Stimulated activated CD4-positive, alpha-beta T cell treated with anti-CD3 and anti-CD28 coated beads, Interleukin-12 subunit alpha, Interleukin-12 subunit beta, amount 100 ng/mL, for 24 hours (primary cell): ENCODE measurements at places on chromosomes 6 and 20.

GRCh38 chr6:82645536-82646230, 282.1 kb downstream of the TPBG start:
- DNase-seq: no peak

GRCh38 chr20:50186987-50187402, 3.6 kb upstream of the CEBPB start:
- DNase-seq: no peak

DNA sequence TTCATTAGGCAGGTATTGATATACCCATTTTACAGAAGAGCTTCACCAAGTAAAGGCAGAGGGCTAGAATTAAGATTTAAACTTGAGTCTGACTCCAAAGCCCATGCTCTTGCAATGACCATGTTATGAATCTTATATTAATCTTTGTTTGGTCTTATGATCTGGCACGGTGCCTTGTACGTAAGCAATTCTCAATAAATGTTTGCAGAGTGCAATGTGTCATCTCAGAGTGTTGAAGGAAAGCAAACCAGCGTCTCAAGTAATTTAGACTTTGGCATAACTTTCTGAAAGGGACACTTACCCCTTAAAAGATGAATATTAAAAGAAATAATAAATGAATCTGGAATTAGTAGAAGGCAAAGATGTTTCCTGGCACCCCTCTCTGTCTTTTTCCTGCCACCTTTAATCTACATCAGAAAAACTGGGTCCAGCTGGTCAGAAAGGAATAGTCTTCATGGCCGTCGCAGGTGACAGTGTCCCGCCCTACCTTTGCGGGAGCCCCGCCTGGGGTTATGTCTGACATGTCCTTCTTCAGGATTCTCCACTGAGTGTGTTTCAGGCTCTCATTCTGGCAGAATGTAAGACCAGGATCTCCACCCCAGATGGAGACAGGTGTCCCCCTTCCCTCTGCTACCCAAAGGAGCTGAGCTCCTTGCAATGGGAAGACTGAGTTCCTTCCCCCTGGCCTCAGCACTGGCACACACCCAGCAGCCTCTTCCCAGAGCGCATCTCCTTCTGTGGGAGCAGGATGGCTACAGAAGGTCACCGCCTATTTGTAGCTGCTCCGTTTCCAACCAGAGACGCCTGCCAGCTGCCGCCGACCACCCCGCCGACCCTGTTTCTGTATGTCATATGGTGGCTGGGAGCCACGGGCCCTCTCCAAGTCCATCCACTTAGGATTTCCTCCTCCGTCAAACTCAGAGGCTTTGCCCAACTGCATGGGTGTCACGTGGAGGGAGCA, 266.3 kb upstream of the ECI2 start:
- no peak for DNase-seq

- no peak for DNase-seq
Observed at GRCh38 chr20:52972965-52973819, 1.0 kb downstream of the TSHZ2 start.

- no peak for DNase-seq
Observed at GRCh38 chr6:36873612-36874442, 776 bp downstream of the PPIL1 start.

- DNase-seq: no peak
Observed at GRCh38 chr6:117501722-117502121, 19.2 kb downstream of the DCBLD1 start.

- DNase-seq: no peak
Observed at GRCh38 chr20:57372581-57373350, 18.4 kb upstream of the RBM38 start.

DNA sequence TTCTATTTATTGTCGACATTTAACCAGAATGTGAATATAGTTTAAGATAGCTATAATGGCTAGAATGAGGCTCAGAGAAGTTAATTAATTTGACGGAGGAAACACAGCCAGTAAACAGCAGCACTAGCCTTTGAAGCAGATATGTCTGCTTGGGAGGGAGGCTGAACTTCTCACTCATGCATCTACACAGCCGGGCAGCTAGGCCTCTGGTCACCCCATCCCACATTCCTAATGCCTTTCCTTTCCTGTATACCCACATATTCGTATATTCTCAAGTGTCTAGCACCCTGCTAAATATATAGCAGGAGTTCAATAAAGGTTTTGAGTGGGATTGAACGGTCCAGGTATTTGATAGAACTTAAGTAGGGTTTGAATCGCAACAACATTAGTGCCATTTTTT, 230.4 kb upstream of the PDE10A start:
- DNase-seq: no peak

DNA sequence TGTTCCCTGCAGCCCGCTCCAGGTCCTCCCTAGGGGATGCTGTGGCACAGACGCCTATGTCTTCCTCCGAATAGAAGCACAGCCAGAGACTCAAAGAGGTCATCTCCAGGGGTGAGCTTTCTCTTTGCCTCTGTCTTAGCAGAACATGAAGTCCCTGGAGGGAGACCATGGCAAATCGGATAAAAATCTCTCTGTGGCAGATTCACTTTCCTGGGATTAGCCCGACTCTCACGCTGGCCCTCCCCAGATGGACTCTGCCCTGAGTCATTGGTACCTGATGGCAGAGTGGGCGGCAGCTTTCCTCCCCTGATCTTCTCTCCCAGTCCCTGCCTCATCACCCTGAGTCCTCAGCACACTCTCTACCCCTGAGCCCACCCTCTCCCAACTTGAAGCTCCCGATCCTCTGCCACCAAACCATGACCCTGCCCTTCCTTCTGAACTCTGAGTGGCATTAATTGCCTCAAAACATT, 58.0 kb upstream of the CCDC167 start:
- DNase-seq: no peak

DNA sequence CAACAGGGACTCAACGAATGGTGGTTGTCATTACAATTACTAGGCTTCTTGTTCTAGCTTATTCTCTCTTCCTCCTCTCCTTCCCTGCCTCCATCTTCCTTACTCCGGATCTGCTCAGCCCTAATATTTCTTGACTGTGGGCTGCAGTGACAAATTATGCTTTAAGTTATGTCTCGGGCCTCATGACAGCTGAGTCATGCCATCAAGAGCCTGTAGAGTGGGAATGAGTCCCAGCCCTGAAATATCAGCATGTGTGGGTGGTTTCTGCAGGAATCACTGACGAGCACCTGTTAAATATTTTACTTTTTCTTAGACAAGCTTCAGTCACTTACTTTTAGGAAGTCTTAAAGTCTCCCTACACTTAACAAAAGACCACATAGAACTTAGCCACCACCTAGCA, 83.1 kb upstream of the CBLN4 start:
- no peak for DNase-seq

DNA sequence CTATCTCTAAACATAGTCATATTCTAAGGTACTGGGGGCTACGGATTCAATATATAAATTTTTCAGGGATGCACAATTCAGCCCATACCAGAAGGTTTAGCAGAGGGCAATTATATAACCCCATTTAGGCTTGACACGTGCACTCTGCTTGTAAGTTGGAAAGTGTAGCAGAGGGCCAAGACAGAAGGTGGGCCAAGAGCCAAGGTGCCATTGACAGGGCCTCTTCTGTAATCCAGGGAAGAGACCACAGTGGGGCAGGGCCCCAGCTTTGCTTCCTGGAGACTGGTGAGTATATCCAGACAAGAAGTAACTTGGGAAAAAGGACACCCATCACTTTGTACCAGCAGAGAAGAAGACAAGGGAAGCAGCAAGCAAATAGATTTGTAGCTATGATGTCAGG, 672.4 kb upstream of the MARCKS start:
- DNase-seq: no peak
